ENCODE measurements at places on chromosomes 11 and 22.

- DNase-seq, result no peak
Measured at GRCh38 chr11:65425105-65425970, 2.7 kb downstream of the NEAT1 start.

GRCh38 chr22:44263547-44263946, 49.2 kb downstream of the SHISAL1 start:
- DNase-seq, result no peak

- DNase-seq, result no peak
Measured at GRCh38 chr22:27388090-27388600, 413.4 kb downstream of the MN1 start.

DNA sequence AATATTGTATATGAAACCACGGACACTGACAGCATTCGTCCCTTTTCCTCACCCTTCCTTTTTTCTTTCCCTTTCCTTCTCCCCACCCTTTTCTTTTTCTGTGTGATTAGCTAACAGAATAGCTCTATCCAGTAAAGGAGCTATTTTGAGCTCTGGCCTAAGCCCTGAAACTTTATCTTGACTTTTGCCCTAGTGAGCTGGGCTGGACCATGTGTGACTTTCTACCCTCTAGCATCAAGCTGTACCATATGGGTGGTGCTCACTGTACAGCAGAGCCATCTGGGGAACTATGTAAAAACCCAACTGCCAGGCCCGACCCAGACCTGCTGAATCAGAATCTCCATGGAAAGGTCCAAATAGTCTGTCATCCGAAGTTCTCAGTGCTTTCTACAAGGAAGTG, 21.9 kb upstream of the PANX1 start:
- DNase-seq, result no peak

- no peak for DNase-seq
Measured at GRCh38 chr22:22951035-22951434, 63.4 kb downstream of the IGLL5 start.

GRCh38 chr11:93020248-93021046, 51.0 kb downstream of the MTNR1B start:
- DNase-seq, result no peak

GRCh38 chr11:18836417-18836816, 44.8 kb upstream of the PTPN5 start:
- no peak for DNase-seq

Data from NCI-H2029 (cell line).